ENCODE measurements at places on chromosomes 1 and 21. TPM values are rescaled to one million over a fixed set of nuclear protein-coding genes. Genes with fewer than 3 reads are reported as not detected.
A peak's percentile ranks its signal among the peaks of the same experiment; 100 is the strongest.

The C8B gene
- polyA plus RNA-seq, result not detected

DNA sequence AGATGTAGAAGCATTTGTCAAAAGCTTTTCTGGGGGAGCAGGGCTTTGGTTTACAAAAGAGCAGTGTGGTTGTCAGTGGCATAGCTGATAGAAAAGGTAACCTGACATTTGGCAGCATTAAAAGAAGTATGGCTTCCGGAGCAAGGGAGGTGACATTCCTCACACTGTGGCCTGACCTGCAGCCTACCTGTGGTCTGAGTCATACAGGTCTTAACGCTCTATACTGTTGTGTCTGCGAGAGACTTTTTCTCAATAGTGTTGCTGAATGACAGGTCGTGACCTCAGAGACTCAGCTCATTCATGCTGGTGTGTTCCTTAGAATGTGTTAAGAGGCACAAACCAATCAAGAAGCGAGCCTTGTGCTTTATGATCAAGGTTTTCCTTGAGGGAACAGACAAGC is 19.3 kb downstream of the PHGDH start:
- no peak for DNase-seq

DNA sequence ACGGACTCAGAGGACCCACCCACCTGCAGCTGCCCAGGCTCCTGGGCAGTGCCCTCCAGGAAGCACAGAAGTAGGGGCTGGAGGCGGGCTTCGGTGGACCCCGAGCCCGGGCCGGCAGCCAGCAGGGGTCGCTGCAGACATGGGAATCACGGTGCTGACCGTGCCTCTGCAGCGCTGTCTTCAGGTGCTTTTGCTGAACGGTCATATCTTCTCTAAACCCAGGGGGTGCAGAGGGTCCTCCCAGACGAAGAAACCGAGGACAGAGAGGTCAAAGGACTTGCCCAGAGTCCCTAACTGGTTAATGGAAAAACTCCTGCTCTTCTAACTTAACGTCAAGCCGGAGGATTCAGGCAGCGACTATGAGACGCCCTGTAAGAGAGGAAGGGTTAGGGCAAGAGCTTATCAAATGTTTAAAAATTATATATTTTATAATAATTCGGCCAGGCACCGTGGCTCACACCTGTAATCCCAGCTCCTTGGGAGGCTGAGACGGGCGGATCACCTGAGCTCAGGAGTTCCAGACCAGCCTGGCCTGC is 21.5 kb upstream of the LEFTY2 start:
- DNase-seq, result no peak

DNA sequence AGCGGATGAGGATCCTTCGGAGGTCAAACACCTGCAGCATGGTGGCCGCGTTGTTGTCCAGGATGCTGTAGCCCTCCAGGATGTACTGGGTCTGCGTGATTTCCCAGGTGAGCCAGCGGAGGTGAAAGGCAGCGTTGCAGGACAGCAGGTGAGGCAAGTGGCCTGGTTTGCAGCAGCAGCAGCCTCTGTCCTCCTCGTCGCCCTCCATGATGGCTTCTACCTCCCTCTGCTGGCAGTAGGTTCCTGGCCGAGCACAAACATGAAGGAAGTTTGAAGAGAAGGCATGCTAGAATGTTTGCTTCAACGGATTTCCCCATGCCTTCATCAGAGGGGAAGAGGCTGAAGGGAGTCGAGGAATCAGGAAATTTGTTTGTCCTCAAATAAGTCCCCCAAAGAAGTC is 74.7 kb downstream of the NTPCR start:
- no peak for DNase-seq

GRCh38 chr1:242133796-242134195 is 134.9 kb upstream of the MAP1LC3C start:
- no peak for DNase-seq

The ATAD3C gene
- polyA plus RNA-seq, result 0.30 TPM

DNA sequence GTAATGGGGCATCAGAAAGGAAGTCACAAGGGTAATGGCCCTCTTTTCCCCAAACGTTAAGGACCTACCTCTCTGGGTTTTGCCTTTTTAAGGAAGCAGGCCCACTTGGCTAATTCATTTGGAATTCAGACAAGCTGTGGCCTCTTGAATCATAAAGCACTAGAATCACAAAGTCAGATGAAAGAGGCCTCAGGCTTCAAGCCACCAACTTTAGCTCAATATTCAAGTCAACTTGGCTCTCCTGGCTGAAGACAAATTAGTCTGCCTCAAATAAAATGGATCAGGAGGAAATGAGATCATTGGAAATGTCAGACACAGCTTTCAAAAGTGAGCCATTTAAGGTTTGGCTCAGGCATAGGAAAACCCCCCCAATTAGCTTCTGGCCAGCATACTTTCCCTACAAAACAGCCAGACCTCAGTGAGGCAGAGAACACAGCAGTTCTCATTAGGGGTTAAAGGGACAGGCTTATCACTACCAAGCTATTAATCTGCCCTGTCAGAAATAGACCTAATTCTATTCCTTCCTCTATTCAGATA is 34.3 kb downstream of the SLC35D1 start:
- DNase-seq, result peak; percentile 25

DNA sequence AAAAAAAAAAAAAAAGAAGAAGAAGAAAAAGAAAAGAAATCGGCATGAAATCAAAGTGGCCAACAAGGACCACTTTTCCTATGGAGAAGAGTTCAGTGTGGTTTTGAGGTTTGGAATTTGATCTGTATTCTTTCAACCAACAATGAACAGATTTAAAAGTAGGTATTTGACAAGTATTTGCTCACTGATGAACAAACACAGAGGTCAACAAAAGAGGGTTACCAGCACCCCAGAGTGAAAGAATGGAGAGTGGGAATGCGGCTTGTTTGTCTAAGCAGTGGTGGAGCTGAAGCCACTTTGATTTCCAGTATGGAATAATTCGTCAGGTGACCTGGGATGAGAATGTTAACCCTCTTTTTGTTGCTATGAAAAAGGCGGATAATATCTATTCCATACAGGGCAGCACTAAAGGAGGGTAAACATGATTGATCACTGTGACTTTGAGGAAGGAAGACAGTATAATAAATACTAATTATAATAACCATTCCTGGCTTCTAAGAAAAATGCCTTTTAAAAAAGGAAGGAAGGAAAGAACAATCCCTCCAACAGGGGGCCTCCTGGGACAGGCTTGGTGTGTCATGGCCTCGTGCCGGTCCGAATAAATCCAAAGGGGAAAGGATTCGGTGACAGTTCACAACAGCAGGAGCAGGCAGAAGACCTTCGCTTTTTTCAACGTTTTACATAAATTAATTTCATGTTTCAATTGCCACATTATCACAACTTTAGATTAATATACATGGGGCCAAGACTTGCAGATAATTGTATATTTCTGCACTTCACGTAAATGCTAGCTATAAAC is 37.2 kb upstream of the SIM2 start:
- DNase-seq, result no peak

DNA sequence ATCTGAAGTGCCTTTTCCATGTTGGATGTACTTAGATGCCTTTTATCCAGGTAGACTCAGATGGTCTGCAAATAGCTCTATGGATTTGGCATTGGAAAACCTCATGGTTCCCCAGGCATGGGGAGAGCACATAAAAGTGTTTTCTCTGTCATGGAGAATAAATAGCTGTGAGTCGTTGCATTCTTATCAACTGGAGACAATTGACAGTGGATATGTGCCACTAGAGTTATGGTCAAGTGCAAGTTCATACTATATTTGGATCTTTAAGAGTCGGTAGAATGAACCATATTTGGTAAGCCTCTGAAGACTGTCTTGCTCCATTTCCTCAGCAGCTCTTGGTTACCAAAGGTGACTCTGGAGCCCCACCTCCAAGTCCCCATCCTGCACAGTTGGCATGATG is 83.7 kb downstream of the ROR1 start:
- no peak for DNase-seq

The C1orf105 gene
- 142 TPM for polyA plus RNA-seq

GRCh38 chr1:5856246-5856815 is 135.9 kb downstream of the NPHP4 start:
- DNase-seq, result no peak

DNA sequence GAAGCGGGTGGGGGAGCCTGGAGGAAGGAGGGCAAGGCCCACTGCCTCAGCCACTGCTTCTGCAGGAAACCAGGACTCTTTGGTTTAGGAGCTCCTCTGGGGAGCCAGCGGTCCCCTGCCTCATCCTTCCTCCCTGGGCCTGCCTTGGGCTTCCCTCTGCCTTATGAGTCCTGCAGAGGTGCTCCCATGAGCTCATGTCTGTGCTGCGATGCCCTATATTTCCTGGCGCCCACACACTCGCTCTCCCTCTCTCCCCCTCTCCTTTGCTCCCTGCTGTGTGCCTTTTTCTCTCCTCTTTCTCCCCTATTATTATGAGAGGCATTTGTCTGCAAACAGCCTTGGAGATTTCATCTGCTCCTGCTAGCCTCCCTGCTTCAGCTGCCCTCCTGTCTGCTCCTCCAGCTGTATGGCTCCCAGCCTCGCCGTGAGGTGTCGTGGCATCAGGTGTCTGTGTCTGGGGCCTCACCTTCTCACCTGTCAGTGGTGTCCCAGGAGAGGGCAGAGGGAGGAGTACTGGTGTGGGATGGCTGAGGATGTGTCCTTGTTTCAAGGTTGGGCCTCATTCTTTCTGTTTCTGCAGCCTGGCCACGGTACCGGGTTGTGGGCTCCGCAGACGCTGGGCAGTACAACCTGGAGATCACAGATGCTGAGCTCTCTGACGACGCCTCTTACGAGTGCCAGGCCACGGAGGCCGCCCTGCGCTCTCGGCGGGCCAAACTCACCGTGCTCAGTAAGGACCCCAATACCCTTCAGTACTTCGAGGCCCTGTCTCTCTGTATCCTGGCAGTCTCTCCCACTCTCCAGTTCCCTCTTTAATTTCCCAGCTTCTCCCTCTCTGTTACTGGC is 84.2 kb downstream of the KIRREL1 start:
- DNase-seq, result no peak

DNA sequence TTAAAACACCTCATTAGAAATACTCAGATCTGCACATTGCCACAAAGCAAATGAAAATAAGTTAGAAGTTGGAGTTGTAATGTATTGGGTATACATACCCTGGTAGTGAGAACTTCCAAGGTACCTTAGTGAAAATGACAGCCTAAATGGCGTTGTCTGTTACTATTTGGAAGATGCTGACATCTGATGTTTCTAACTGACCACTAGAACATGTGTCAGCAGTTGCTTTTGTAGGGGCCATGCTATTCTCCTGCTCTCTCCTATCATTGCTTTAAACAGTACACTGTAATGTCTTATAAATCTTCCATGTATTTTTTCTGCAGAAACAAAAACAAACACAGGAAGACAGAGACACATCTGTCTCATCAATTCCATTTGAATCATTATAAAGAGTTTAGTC is 40.1 kb downstream of the LAMC1 start:
- DNase-seq, result no peak

DNA sequence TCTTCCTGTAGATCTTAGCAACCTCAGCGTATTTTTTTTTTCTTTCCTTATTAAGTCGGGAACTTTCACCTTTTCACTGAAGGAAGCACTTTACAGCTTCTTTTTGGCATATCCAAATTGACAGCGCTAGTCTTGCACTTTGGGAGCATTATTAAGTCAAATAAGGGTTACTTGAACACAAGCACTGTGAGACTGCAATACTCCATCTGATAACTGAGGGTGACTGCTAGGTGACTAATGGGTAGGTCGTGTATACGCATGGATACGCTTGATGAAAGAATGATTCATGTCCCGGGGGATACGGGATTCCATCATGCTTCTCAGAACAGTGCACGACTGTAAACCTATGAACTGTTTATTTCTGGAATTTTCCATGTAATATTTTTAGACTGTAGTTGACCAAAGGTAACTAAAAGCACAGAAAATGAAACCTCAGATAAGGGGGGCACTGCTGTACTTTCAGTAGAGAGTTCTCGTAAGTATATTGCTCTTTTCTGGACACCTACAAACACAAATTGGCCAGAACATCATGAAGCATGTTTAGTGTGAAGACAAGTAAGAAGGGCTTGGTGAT is 364.7 kb downstream of the SMYD3 start:
- DNase-seq, result no peak

- no peak for DNase-seq
Observed at GRCh38 chr1:21278860-21279845, 11.1 kb downstream of the ECE1 start.

The RAB7B gene
- 9.2 TPM for polyA plus RNA-seq

The OR2L8 gene
- not detected for polyA plus RNA-seq

DNA sequence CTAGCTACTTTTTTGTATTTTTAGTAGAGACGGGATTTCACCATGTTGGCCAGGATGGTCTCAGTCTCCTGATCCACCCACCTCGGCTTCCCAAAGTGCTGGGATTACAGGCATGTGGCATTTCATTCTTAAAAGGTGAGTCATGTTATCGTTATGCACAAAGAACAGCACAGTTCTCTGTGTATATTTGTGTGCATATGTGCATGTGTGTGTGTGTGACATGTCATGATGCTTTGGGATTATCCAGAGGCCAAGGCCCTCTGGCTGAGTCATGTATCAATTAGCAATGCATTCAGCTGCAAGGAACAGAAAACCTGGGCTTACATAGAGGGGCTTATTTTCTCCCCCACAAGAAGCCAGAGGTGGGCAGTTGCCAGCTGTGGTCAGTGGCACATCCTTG is 301.7 kb upstream of the KAZN start:
- DNase-seq, result no peak

The PRRX1 gene
- polyA plus RNA-seq, result 167 TPM

GRCh38 chr1:22949822-22950331 is 22.8 kb downstream of the LACTBL1 start:
- no peak for DNase-seq

The IL22RA1 gene
- polyA plus RNA-seq, result not detected

The GJA5 gene
- 15.8 TPM for polyA plus RNA-seq

The RPRD2 gene
- 23.7 TPM for polyA plus RNA-seq

The CR1 gene
- 0.78 TPM for polyA plus RNA-seq

The F3 gene
- polyA plus RNA-seq, result 2.2 TPM

The TACSTD2 gene
- 0.14 TPM for polyA plus RNA-seq

DNA sequence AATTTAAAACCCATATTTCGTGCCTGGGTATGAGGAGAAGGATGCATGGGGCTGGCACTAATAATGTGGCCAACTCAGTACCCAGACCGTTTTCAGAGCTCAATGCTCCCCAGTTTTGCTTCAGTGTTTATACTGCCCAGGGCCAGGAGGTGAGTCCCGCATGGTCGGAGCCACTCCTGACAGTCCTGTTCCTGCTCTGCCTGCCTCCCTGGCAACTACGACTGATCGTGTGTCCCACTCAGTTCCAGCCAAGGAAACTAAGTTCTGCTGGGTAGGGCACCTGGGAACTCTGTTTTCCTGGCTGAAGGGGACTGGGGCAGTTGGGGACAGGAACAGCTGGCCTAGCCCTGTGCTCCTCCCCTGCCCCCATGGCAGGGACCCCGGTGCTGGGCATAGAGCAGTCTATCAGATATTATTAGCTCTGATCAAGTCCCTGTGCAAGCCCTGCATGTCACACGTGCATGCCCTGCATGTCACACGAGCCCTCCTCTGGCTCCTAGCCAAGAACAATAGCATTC is 19.2 kb downstream of the S100A7 start:
- DNase-seq, result no peak

The DEPDC1 gene
- 7.1 TPM for polyA plus RNA-seq

The LHX4 gene
- 1.4 TPM for polyA plus RNA-seq

Data from forelimb muscle (tissue), 1 donor.